Activated effector memory CD4-positive, alpha-beta T cell treated with anti-CD3 and anti-CD28 coated beads, Interleukin-2, amount 50 U/mL, for 16 hours (primary cell): ENCODE measurements at places on chromosomes 11 and 22.

DNA sequence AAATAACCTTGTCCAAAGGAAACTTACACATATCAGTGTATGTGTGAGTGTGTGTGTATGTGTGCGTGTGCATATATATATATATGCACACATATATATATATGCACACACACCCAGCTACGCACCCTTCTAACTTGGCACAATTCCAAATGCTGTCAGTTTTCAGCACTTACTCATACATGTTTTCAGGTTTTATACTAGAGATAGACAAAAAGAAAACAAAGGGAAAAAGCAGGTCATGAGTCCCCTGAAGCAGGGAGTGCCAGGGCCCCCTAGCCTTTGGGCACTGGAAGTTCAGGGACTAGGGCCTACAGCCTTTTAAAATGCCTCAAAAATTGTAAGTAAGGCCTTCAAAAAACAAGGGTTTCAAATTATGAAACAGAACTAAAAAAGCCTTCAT lies 265.4 kb downstream of the CADM1 start:
- DNase-seq: no peak

GRCh38 chr22:31313366-31314147 lies 21.3 kb upstream of the PIK3IP1 start:
- peak; percentile 86 for DNase-seq

GRCh38 chr11:26134481-26135355 lies 197.2 kb upstream of the ANO3 start:
- DNase-seq: no peak

DNA sequence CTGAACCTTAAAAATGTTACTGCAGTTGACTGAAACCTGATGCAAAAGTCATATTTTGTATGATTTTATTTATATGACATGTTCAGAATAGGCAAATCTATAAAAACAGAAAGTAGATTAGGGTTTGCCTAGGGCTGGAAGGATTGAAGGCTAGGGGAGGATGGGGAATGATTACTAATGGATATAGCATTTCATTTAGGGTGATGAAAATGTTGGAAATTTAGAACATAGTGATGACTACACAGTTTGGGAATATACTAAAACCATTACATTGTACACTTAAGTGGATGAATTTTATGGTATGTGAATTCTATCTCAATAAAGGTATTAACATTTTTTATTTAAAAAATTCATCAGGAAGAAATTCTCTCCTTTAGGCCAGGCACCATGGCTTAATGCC lies 22.9 kb upstream of the PAFAH1B2 start:
- no peak for DNase-seq

DNA sequence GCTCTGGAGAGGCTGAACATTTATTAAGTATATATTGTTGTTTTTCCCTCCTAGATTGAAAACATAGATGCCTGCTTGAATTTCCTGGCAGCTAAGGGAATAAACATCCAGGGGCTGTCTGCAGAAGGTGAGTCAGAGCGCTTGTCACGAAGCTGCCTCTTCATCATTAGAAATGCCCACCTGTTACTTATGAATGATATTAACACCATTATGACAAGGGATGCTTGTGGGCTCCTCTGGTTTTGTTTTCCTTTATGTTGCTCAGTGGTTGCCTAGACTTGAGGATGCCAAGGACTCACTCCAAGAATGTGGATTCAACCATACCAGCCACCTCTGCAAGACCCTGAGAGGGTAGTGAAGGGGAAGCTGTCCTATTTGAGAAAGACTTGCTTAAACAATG lies 156.2 kb downstream of the NAV2 start:
- no peak for DNase-seq

DNA sequence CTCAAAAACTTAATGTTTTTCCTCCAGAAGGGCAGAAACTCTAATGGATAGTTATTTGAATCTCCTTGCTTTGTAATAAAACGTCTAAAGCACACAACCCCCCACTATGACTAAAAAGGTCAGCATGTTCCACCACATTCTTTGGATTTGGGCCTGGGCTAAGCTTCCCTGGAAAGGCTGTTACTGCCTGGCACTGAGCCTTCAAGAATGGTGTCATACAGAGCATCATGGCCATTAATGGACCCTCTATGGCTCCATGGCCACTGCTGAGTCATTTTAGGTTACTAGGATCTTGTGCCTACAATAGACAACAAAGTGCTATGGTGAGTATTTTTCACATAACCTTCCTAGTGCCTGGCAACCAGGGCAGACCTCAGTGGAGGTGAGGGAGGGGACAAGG lies 242.6 kb upstream of the FAT3 start:
- no peak for DNase-seq

GRCh38 chr11:122154994-122155393 lies 39.0 kb upstream of the BLID start:
- no peak for DNase-seq

DNA sequence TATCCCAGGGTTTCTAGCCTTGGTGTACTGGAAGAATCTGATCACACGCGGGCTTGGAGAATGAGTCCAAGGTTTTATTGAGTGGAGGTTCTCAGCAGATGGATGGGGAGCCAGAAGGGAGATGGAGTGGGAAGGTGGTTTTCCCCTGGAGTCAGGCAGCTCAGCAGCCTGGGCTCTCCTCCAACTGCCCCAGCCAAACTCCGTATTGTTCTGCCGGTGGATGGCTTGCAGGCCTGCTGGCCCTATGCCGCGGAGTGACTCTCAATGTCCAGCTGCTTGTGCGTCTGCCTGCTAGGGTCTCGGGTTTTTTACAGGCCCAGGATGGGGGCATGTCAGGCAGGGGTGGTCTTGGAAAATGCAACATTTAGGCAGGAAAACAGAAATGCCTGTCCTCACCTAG lies 162.4 kb upstream of the LMO1 start:
- DNase-seq: no peak

DNA sequence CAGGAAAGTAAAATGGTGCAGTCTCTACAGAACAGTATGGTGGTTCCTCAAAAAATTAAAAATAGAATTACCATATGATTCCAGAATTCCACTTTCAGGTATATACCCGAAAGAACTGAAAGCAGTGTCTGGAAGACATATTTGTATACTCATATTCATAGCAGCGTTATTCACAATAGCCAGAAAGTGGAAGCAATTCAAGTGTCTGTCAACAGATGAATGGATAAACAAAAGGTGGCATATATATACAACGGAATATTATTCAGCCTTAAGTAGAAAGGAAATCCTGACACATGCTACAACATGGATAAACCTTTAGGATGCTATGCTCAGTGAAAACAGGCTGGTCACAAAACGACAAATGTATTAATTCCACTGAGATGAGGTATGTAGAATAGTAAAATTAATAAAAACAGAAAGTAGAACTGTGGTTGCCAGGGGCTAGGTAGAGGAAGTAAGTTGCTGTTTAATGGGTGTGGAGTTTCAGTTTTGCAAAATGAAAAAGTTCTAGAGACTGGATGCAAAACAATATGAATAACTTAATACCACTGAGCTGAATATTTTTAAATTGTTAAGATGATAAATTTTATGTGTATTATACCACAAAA lies 14.5 kb downstream of the SAA1 start:
- DNase-seq: no peak

GRCh38 chr11:42255906-42256305 lies 796.5 kb upstream of the LRRC4C start:
- DNase-seq: no peak

- peak; percentile 24 for DNase-seq
These were observed 12.2 kb downstream of the SLC35C1 start for GRCh38 chr11:45817191-45817590.

- DNase-seq: peak; percentile 53
These were observed 16.7 kb downstream of the TMEM121B start for GRCh38 chr22:17104336-17104935.

- peak; percentile 95 for DNase-seq
These were observed 1.6 kb upstream of the EHBP1L1 start for GRCh38 chr11:65574109-65574810.

DNA sequence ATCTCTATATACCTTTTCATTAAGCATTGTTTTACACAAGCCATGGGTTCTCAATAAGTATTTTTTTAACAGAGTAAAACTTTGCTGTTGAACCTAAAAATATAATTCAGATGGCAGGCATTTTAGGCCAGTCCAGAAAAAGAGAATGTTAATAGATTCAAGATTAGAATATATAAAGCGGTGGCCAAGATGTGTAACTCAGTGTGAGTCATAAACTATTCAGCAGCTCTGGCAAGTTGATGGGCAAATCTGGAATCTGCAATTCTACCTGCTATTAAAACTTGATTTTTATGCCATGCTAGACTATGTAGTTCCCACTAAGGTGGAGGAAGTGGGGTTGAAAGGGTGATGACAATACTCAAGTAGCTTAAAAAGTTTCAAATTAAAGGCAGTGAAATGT lies 45.4 kb downstream of the CASP12 start:
- no peak for DNase-seq

DNA sequence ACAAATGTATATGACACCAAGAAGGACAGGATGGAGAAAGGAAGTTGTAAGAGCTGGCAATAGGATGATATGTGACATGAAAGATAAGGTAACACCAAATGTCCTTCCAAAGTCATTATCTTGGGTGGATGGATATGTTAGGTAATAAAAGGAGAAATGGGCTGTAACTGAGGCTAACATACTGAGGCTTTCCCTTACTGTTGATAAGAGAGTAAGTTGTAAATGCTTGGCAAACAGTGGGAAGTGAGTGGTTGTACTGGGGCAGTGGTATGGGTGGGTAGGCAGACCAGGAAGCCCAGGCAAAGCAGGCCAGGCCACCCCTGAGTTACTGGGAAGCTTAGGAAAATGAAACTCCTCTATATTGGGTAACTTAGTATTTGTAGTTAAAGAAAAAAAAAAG lies 73.7 kb downstream of the ARHGAP42 start:
- DNase-seq: no peak

DNA sequence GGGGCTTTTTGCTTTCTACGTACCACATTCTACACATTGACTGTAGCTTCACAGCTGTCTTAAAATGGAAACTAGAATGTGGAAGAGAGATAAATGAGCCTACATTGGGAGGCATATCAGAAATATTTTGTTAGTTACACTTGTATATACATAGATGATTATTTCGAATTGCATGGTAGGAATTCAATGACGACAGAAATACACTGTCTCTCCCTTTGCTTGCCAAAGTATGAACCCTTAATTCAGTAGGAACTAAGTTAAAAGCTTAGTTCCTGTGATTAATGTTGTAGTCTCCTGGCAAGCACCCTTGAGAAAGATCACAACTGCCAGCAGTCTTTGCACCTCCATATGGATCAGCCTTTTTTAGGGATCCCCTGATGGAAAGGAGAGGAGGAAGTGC lies 10.1 kb downstream of the C11orf87 start:
- no peak for DNase-seq

- no peak for DNase-seq
These were observed 31.2 kb upstream of the SMTN start for GRCh38 chr22:31049815-31050420.

GRCh38 chr22:37301144-37301830 lies 19.0 kb downstream of the CYTH4 start:
- no peak for DNase-seq

GRCh38 chr11:66230156-66230555 lies 38.3 kb upstream of the RAB1B start:
- DNase-seq: no peak

- peak; percentile 71 for DNase-seq
These were observed 7.2 kb downstream of the TMEM86A start for GRCh38 chr11:18705651-18706281.

GRCh38 chr11:2836315-2837095 lies 49.1 kb downstream of the CDKN1C start:
- no peak for DNase-seq

DNA sequence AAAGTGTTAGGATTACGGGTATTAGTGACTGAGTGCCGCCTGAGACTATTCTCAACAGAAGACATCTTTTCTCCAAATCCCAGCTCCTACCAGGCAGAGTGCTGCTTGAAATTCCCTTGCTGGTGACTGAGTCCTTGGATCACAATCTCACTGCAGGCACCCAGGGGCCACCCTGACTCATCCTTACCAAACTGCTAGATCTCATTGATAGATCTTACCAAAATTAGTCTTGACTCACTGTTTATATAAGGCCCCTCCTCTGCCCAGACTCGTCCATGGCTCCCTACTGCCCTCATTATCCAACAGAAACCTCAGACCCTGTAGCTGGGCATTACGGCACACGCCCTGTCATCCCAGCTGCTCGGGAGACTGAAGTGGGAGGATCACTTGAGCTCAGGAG lies 14.7 kb downstream of the TBC1D10A start:
- peak; percentile 68 for DNase-seq

GRCh38 chr22:42912059-42912458 lies 55.0 kb upstream of the ARFGAP3 start:
- no peak for DNase-seq

DNA sequence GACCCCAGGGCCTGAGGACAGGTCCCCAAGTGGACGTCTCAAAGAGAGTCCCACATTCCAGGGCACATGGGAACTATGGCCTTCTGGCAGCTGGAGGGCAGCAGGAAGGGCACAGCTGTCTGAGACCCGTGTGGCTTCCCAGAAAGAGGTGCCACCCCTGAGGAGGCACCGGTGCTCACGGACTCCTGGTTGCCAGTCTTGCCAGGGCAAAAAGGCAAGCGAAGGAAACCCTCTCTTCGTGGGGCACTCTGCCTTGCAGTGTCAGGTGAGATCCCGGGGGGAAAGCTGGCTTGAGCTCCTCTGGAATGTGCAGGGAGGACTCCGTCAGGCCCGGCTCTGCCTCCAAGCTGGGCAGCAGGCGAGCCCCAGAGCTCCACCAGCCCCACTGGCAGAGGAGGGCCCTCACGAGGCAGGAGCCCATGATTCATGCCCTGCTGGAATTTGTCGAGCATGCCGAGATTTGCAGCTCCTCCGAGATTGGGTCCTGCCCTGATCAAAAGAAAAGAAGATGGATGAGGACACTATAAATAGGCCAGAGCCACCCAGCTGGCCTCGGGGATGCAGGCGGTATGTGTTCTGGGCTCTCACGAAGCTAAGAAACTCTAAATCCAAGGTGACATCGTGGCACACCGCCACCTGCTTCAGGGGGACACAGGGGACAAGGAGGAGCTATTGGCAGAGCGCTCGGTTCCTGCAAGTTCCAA lies 9.9 kb upstream of the CELSR1 start:
- no peak for DNase-seq

GRCh38 chr11:63897459-63898146 lies 19.4 kb downstream of the RCOR2 start:
- no peak for DNase-seq

- DNase-seq: no peak
These were observed 53.9 kb upstream of the CRTAM start for GRCh38 chr11:122784325-122784955.

DNA sequence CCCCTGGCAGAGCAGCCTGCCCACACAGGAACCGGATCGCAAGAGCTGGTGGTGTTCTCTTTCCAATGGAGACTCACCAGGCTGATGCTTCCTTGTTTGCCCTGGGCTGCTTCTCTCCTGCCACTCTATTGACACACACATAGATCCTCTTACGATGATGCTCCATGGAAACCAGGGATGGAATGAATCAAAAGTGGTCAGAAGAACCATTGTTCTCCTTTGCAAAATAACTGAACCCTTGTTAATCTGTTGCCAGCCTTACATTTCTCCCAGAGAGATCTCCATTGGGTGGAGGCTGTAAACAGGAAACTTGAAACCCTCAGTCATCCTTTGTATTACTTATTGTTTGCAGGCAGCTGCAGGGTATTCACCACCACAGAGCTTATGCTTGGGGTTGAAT lies 24.6 kb upstream of the LDLRAD3 start:
- no peak for DNase-seq

- DNase-seq: no peak
These were observed 64.8 kb downstream of the PAK1 start for GRCh38 chr11:77409046-77409445.

- no peak for DNase-seq
These were observed 1147.0 kb downstream of the DLG2 start for GRCh38 chr11:84480131-84480530.
